HFFc6 (cell line): ENCODE measurements at places on chromosomes 6 and 20.

- no peak for DNase-seq
These were observed 28.5 kb downstream of the BCL2L1 start for GRCh38 chr20:31693987-31694661.

GRCh38 chr6:33091957-33092356 lies 16.2 kb downstream of the HLA-DPB1 start:
- DNase-seq = no peak

GRCh38 chr6:100614386-100614785 lies 149.7 kb upstream of the SIM1 start:
- no peak for DNase-seq

DNA sequence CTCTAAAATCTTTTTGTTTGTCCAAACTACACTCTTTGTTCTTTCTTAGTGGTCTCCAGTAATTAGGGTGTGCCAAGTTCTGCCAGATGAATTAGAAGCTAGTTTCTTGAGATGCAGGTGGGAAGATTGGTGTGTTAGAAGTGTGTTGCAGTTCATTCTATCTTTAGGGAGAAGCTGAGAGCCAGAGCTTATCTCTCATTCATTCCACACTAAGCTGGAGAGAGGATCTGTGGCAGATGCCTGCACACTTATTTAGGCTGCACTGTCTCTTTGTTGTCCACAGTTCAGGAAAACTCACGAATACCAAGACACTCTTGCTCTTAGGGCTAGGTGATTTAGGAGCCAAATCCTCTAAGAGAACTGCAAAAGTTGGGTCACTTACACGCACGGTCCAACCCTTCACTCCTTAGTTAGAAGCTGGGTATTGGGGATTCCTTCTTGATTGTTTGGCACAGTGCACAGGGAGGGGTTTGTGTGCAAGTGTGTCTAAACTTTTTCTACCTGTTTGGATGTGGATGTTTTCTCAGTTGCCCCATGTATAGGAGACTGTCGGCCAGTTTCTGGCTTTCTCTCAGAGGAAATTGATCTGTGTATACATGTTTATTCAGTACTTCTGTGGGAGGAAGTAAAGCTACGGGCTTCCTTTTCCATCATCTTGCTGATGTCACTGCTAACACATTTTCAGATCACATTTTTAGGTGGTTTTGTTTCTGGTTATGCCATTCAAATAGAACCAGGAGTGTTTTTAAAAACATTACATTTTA lies 49.5 kb downstream of the SMAP1 start:
- no peak for DNase-seq

GRCh38 chr20:3660262-3661059 lies 2.7 kb downstream of the GFRA4 start:
- no peak for DNase-seq

GRCh38 chr6:131917763-131918649 lies 33.2 kb downstream of the CCN2 start:
- no peak for DNase-seq

DNA sequence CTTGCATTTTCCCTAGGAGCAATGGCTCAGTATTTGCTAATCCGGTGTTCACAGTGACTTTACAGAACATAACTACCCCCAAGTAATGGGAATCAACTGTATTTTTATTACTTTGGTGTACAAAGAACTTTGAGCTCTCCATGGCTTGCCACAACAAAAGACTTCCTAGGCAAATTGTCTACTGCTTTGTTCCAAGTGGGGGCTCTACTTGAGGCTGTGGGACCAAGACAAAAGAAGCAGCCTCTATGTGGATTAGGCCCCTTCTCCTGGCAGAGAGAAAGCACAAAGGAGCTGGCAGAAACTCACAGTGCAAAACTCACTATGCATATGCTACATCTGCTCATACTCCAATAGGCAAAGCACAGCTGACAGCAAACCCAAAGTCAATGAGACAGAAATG lies 853 bp downstream of the WFDC8 start:
- DNase-seq = no peak

- DNase-seq = no peak
These were observed 909 bp downstream of the DNAAF9 start for GRCh38 chr20:3406481-3407039.

- no peak for DNase-seq
These were observed at the start of gene MLN for GRCh38 chr6:33803571-33804053. Gene MLN (minus strand): TSS chr6:33804003. CDS start chr6:33801163, 2,840 bp downstream.
